Foreskin keratinocyte (primary cell): ENCODE measurements at places on chromosomes 16 and 17.

- no peak for DNase-seq
Measured at GRCh38 chr16:89359264-89360147, 130.9 kb downstream of the ANKRD11 start.

DNA sequence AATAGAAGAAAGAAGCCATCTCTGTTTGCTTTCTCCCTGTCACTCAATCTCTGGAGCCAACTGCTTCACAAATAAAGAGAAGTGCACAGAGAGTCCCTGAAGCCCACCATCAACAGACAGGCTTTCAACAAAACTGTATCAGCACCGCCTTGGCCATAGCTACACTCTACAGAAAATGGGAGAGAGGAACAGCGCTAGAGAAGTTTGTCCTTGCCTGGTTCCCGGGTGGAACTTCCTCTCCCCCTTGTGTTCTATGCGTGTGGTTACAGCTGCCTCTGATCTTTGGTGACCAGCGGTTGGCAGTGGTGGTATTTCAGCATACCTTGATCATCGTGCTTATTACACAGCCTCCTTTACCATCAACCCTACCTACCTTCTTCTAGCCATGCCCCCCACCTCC is 91.4 kb upstream of the CCL2 start:
- no peak for DNase-seq

DNA sequence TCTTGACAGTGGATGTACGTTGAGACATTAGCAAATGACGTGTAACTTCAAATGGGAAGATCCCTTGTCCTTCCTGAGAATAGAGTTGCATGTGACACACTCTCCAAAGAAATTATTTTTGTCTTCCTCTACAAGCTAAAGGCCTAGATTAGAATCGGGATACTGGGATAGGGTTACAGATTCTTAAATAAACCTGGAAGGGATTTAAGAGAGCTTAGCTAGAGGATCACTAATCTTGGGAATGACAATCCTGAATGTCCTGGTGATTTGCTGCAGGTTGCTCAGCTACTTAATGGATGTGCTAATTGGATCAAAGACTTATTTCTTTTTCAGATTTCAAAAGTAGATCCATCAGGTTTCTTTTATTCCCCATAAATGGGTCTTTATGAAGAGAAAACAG is 101.9 kb downstream of the KCNJ2 start:
- no peak for DNase-seq

GRCh38 chr17:5418858-5419355 is 555 bp downstream of the NUP88 start:
- DNase-seq: peak; percentile 31

DNA sequence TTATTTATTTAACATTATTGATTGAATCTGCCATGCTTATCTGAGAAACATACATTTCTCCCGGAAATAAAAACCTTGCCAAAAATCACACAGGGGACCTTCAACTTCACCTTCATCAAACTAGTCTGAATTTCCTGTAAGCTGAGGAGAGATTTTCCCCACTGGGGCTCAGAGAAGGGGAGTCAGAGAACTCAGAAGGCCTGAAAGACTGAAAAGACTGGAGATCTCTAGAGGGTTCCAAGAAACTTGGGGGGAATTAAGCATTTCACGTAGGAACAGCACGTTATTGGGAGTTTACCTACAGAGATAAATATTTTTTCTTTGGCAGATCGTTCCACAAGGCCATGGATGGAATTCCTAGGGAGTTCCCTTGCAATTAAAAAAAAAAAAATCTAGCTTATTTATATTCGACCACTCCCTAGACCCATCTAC is 528 bp upstream of the NOL11 start:
- no peak for DNase-seq

GRCh38 chr17:27206447-27206846 is 87.5 kb upstream of the WSB1 start:
- DNase-seq: no peak

GRCh38 chr17:21292867-21293830 is 8.6 kb downstream of the MAP2K3 start:
- no peak for DNase-seq

GRCh38 chr16:86490859-86491639 is 19.3 kb upstream of the FOXF1 start:
- no peak for DNase-seq

DNA sequence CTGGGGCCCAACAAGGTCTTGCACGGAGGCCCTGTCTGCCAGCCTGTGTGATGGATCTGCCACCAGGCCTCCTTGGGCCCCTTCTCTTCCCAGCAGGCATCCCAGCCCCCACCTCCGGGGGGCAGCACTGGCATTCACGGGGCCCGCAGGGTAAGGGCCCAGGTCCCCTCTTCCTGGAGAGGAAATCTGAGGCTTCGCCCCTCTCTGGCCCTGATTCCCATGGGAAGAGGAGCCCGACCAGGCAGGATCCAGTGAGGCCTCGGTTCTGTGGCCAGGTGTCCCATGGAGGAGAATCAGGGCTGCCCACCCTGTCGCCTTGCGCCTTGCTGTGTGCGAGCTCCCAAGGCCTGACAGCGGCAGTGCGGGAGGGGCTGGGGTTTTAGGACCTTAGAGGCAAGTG is 48.4 kb downstream of the PDPK1 start:
- DNase-seq: no peak

DNA sequence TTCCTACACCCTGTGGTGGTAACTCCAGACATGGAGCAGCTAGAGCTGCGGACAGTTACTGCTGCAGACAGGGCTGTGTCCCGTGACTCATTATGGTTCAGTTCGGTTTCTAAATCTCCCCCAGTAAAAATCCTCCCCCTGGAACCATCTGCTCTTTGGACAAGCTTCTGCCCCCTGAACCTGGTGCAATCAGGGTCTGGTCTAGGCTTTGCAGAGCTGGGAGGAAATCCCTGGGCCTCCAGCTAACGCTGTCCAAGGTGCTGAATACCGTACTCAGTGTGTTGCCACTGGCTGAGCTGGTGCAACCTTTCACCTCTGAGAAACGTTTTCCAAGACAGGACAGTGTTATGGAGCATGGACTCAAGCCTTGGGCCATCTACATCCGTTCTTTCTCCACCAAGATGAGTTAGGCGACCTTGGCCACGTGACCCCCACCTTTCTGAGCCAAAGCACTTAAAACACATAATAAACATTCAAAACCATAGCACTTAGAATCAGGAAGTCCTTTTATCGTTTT is 142.0 kb downstream of the CPPED1 start:
- no peak for DNase-seq

- no peak for DNase-seq
Measured at GRCh38 chr16:70777973-70778406, 23.0 kb downstream of the VAC14 start.

- DNase-seq: no peak
Measured at GRCh38 chr17:61928101-61928436, 287 bp upstream of the INTS2 start.

DNA sequence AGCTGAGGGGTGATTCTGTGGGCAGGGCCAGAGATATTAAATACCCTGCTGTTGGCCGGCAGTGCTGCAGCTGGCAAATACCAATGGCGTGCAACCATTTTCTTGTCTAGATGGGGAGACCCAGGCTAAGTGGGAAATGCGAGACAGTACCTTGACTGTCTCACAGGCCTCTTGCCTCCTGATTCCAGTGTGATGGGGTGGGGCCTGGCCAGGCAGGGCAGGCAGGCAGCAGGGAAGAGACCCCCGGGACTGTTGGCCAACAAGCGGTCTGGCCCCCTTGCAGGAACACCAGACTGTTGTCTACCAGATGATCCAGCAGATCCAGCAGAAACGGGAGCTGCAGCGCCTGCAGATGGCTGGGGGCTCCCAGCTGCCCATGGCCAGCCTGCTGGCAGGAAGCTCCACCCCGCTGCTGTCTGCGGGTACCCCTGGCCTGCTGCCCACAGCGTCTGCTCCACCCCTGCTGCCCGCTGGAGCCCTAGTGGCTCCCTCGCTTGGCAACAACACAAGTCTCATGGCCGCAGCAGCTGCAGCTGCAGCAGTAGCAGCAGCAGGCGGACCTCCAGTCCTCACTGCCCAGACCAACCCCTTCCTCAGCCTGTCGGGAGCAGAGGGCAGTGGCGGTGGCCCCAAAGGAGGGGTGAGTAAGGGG is 5.7 kb upstream of the CISD3 start:
- DNase-seq: no peak

GRCh38 chr17:67833946-67834631 is 8.8 kb downstream of the BPTF start:
- DNase-seq: no peak
